ENCODE measurements at places on chromosomes 12 and 14.

- DNase-seq, result no peak
Measured at GRCh38 chr12:110270125-110270962, 10.7 kb upstream of the ATP2A2 start.

- DNase-seq, result no peak
Measured at GRCh38 chr14:79820866-79821535, 390.3 kb downstream of the DIO2 start.

DNA sequence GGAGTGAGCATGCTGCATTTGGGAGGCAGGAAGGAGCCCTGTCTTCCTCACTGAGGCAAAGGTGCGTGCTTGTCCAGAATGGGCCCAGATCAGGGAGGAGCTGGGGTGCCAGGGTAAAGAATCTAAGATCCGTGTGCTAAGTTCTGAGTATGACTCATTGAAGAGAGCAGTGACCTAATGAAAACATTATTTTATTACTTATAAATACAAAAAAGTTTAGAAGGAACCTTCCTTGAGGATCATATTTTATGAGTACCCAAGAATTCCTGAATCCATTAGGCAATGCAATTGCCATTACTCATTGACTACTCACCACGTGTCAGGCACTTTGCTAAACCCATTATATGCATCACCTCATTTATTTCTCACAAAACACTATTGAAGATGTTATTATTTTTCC lies 264.7 kb downstream of the EGLN3 start:
- DNase-seq, result no peak

- DNase-seq, result no peak
Measured at GRCh38 chr12:126706300-126706699, 1560.7 kb upstream of the TMEM132C start.

- DNase-seq, result no peak
Measured at GRCh38 chr14:24092505-24093206, 1.5 kb upstream of the PCK2 start.

- DNase-seq, result no peak
Measured at GRCh38 chr14:79197516-79197915, 1013.8 kb downstream of the DIO2 start.

GRCh38 chr12:82832096-82832495 lies 145.4 kb downstream of the TMTC2 start:
- no peak for DNase-seq

DNA sequence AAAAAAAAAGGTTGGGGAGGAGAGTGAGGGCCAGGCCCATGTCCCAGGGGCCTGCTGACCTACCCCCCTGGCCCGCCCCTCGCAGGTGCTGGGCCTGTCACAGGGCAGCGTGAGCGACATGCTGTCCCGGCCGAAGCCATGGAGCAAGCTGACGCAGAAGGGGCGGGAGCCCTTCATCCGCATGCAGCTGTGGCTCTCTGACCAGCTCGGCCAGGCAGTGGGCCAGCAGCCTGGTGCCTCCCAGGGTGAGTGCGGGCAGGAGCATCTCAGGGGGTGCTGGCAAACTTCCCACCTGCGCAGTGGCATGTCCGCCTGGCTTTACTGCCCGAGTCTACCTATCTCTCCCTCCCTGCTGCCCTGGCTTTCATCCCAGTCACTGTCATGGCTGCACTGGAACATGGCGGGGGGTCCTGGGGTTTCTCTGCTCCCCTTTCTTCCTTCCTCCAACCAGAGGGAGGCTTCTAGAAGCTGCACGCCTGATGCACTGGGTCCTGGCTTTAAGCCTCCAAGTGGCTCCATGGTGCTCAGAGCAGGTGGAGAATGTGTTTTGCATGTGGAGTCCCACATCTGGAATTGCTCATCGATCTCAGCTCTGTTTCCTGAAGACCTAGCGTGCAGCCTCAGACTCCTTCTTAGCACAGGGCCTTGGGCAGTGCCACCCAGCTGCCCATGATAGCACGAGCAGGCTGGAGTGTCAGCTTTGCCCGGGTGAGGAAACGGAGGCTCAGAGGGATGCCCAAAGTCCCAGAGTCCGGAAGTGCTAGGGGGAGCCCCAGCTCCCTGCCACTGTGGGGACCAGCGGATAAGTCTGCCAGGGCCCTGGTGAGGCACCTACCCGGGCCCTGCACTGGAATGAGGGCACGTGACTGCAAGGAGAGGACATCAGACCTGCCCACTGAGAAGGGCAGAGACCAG lies 46.3 kb downstream of the PHETA1 start:
- no peak for DNase-seq

DNA sequence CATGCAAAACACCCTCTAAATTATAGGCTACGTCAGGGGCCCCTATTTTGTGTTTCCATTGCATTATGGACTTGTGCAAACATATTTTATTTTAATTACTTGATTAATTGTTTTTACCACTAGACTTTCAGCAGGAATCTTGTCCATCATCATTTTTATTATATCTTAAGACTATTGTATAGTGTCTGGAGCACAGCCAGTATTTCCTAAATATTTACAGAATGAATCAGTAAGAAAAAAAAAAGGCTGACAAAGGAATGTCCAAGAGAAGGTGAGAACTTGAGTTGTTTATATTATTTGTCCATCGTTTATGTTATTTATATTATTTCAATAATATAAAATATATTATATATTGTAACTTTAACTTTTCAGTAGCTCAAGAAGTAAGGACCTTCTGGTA lies 664.7 kb downstream of the SLC6A15 start:
- no peak for DNase-seq

DNA sequence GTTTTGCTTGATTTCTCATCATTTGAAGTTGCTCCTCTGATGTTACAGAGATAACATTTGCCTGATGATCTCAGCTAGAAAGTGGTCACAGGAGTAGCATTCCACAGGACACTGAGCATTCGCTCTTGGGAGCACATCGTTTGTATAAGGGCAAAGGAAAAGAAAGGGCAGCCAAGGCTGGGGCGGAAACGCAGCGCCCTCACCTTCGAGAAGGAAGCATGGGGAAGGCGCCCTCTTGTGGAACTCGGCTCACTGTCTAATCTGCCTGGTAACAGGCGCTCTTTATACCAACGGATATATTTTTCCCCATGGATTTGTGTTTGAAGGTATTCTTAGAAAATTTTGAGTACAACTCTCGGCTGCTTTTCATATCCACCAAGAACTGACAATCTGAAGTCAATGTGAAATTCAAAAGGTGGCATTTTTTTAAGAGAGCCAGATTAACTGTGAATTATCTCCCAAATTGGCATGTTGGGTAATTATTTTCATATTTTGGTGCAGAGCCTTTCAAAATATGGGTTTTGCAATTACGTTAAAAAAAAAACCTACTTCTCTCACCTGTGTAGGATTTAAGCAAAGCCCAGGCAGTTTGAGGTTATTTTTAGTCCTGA lies 172.7 kb downstream of the CAND1 start:
- DNase-seq, result peak; percentile 59

- no peak for DNase-seq
Measured at GRCh38 chr12:13472690-13473089, 276.2 kb downstream of the EMP1 start.

GRCh38 chr12:73374360-73374759 lies 1102.2 kb downstream of the TRHDE start:
- no peak for DNase-seq

DNA sequence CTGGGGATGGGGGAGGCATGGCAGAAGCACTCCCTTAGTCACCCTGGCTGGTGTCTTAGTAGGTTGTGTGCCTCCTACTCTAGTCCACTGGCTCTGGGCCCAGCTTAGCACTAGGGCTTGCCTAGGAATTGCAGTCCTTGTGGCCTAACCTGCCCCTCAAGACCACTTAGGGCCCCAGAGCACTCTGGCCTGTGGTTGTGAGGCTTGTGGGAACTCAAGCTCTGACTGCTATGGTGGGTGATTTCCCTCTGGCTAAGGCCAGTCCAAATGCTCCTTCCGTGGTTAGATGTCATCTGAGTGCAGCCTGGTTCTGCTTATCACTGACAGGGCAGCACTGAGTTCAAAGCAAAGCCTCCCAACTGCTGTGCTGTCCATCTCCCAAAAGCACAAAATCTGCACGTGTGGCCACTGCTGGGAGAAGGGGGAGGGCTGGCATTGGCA lies 20.2 kb downstream of the FGD4 start:
- DNase-seq, result no peak

- DNase-seq, result no peak
Measured at GRCh38 chr14:96017882-96018281, 21.3 kb upstream of the C14orf132 start.

- no peak for DNase-seq
Measured at GRCh38 chr14:67644428-67644827, 24.7 kb downstream of the ARG2 start.

GRCh38 chr12:65817866-65818265 lies 6.4 kb upstream of the HMGA2 start:
- no peak for DNase-seq

- no peak for DNase-seq
Measured at GRCh38 chr14:79370969-79371368, 840.3 kb downstream of the DIO2 start.

- DNase-seq, result no peak
Measured at GRCh38 chr12:59637692-59638070, 41.9 kb downstream of the SLC16A7 start.

GRCh38 chr12:89225808-89226411 lies 126.4 kb downstream of the DUSP6 start:
- no peak for DNase-seq

DNA sequence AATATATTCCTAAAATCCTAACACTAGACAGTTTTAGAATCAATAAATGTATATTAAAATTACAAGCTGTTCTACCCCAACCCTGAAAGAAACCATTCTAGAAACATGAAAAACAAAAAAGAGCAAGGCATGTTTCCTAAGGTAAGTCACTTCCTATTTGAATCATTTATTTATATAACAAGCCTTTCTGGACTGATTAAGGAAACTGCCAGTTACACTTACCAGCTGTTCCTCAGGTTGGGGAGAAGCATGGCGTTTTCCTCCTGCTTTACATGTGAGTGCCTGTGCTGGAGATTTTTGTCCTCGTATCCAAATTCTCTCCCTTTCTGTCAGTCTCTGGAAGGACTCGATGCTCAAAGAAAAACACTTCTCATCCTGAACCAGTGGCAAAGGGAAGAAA lies 183.3 kb downstream of the EFCAB11 start:
- no peak for DNase-seq

DNA sequence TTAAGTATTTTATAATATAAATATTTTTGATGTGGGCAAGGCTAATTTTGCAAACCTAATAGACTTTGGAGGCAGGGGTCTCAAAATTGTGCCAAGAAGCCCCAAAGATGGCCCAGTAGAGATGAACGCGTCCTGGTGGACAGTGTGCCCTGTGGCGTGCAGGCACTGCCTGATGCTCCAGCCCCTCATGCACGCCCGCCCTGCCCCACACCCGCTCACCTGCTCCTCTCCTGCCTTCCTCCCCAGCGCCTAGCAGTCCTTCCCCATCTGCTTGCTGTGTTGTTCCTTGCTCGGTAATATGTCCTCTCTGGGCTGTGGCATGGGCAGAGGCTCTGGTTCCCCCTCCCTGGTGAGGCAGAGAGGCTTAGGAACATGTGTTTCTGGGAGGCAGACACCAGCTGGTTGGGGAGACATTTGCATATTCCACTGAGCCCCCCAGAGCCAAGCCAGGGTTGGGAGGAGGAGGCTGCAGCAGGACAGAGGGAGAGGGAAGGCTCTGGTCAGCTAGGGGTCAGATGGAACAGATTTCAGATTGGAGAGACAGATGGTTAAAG lies 46.8 kb upstream of the GPATCH2L start:
- no peak for DNase-seq

GRCh38 chr12:28378736-28379135 lies 188.5 kb downstream of the CCDC91 start:
- DNase-seq, result no peak

- DNase-seq, result no peak
Measured at GRCh38 chr14:100369019-100369418, 45.9 kb downstream of the SLC25A47 start.

DNA sequence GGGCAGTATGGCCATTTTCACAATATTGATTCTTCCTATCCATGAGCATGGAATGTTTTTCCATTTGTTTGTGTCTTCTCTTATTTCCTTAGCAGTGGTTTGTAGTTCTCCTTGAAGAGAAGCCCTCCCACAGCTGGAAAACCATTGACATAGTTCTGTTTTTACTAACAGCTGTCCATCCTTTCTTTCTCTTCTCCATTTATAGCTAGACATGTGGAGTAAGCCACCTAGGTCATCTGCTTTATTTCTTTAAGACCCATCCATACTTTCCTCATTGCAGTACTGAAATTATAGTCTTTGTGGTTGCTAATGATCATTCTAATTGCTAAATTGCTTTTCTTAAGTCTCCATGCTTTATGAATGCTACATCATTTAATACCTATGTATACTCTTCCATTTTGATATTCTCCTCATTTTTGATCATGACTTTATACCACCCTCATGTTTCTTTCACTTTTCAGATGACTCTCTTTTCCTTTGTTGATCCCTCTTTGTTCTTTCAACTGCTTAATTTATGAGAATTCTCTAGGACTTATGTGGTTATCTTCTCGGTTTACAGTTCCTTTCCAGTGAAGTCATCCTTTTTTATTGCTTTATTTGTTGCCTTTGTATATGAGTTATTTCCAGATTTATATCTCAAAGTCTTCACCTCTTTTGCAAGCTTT lies 114.2 kb downstream of the PCNX1 start:
- no peak for DNase-seq

GRCh38 chr12:56104815-56105608 lies 653 bp downstream of the PA2G4 start:
- no peak for DNase-seq

DNA sequence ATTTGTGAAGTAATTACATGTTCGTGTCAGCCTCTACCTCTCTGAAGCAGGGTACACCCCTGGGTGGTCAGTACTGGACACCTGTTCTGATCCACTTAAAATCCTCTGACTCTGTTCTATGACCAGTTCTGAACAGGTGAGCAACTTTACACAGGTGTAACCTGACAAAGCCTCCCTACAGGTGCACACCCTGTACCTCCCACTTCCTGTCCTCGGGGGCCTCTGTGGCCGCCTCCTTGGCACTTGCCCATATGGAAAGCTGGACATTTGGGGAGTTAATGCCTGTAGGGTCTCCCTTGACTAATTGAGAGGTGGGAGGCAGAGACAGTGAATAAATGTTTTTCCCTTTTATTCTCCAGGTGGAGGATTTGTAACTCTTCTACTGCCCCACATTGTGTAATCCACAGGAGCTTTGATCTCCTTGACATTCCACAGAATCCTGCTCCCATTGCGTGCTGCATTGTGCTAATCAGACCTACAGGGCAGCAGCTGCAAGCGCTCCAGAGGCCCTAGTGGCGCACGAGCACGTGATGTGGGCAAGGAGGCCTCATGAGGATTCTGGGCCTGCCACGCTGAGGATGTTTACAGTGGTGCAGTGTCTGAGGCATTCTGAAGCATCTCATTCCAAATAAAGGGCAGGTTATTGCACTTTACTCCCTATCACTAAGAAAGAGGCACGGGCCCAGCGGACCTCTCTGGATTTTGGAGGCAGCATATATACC lies 45.8 kb upstream of the BATF start:
- no peak for DNase-seq

Data from stimulated activated CD4-positive, alpha-beta T cell treated with anti-CD3 and anti-CD28 coated beads, Interleukin-2, amount 100 ng/mL, for 4 hours (primary cell).